SK-N-SH (cell line): ENCODE measurements at places on chromosomes 12 and 14.
A peak's percentile ranks its signal among the peaks of the same experiment; 100 is the strongest.

- no peak for DNase-seq
These were observed 109.9 kb downstream of the TTC8 start for GRCh38 chr14:88934351-88934806.

DNA sequence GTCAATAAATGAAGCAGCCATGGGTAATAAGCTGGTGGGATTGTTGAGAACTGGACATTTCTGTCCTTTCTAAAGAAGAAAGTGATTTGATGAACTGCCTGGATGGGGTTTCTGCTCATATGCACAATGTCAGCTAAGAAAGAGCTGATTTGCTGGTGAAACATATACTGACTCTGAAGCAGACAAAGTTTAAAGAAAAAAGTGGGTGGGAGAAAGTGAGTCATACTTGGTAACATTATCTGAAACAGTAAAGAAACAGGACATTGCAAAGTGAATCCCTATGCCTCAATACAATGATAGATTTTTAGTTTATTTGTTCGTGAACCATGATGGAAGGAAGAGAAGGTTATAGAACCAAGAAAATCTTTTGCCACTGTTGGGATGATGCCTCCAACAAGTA lies 95.6 kb upstream of the DNM1L start:
- no peak for DNase-seq

GRCh38 chr14:72434856-72435255 lies 459.0 kb downstream of the DPF3 start:
- DNase-seq: no peak

DNA sequence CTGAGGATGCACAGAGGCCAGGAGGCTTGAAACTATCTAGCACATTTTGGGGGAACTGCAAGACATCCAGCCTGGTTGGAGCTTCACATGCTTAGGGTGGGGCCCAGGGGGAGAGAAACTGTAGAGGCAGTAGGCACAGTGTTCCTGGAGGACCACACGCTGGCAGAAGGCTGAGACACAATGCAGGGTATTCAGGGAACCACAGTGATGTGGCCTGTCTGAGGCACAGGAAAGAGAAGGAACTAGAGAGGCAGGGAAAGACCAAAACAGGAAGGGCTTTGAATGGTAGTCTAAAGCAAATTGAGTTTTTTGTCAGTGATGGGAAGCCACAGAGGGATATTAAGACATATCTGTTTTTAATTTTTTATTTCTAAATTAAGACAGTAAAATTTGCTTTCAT lies 100.2 kb upstream of the PRICKLE1 start:
- no peak for DNase-seq

DNA sequence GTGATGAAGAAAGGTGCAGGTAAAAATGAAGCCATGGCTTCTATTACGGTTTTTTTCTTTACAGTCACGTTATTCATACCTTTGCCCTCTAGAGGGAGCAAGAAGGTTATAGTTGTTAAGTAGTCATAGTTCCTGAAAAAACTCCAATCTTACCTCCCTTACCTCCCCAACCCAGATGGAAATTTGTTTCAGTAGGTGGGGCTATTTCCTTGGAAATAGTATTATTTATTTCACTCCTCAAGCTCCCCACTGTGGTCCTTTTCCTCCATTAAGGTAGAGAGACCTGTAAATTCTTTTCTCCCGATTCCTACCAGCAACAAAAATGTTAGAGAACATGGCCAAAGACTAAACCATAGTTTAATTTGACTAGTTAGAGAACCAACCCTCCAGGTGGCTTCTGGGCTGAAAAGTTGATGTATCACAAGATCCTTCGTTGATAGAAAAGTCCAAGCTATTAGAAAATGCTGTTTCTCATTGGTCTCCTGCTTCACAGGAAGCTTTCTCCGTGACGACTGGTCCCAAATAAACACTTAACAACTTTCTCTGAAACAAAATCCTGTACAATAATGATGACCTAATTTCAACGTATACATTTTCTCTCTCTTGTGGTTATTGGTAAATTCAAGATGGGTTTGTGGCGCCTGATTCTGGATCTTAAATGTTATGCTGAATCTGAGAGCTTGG lies 43.5 kb downstream of the TMX1 start:
- peak; percentile 68 for DNase-seq

GRCh38 chr12:125222876-125223275 lies 157.6 kb downstream of the AACS start:
- DNase-seq: no peak

DNA sequence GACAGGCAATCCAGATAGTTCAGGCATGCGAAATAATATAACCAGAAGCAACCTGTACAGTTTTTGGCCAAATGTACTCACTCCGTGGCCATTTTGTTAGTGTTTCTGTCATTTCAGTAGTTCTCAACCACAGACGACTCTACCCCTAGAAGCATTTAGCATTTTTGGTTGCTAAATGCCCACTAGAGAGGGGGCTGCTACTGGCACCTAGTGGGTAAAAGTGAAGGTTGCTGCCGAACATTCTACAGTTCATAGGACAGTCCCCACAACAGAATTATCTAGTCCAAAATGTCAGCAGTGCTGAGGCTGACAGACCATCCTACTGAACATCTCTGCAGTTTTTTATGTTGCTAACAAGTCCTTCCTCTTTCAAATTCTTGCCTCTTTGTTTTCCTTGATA lies 107.4 kb downstream of the TSHR start:
- DNase-seq: peak; percentile 11

GRCh38 chr14:91142214-91142668 lies 28.4 kb downstream of the DGLUCY start:
- DNase-seq: no peak

DNA sequence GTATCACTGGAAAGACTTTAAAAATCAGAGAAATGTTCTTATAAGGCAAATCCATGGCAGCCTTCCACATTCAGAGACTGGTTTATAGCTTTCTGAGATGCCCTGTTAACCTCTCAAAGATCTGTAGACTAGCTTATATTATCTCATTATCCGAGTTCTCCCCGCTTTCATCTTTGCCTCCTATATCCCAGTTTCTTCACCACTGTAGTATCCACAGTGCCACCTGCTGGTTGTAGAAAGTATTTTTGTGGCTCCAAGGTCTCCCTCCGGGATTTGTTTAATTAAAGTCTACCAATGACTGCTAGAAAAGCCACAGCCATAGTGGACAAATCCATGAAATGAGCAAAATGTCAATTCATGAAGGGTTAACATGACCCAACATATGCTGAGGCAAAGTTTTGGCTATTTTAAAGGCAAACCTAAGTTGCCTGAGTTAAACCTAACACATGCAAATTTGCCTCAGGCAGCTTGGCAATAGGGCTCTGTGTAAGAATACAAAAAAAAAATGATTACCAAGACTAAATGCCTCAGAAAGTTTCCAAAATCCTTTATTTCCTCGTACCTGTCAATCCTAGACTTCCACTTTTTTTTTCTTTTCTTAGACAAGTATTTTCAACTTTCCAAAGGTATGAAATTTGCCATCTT lies 218.8 kb upstream of the BMP4 start:
- DNase-seq: peak; percentile 54

DNA sequence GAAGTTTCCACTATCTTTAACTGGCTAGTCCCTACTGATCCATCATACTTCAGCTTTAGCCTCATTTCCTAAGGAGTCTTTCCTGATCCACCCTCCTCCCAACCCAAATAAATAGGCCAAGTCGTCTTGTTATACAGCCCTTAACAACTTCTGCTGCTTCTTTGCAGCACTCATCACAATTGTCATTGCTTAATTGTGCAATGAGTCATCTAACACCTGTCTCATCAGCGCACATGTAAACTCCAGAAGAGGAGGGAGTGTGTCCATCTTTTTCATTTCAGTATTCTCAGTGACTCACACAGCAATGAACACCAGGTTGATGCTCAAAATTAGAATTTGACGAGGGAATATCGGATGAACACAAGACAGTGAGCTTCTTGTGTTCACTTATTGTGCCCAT lies 87.3 kb downstream of the SUDS3 start:
- no peak for DNase-seq

GRCh38 chr12:133236144-133236543 lies 467 bp upstream of the ANHX start:
- no peak for DNase-seq

- DNase-seq: no peak
These were observed 94.9 kb downstream of the DUSP16 start for GRCh38 chr12:12467688-12468261.

DNA sequence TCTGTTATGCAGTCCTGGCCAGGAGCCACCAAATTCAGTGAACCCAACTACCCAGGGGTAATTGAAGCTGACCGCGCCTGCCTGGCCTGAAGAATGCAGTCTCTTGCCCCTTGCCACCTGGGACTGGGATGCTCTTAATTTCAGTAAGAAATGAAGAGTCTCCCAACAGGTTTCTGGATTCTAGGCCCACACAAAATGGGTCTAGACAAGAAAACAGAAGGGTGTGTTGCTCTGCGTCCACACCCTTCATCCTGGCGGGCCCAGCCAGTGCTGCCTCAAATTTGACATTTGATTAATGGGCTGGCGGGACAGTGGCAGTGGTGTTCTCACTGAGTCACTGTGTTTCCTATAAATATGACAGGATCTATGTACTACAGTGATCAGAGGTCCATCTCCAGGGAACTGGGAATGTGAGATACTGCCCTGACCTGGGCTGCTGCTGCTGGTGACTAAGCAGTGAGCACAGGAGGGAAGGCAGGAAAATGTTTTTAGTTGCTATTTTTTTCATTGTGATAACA lies 6.5 kb downstream of the TMEM253 start:
- DNase-seq: no peak

DNA sequence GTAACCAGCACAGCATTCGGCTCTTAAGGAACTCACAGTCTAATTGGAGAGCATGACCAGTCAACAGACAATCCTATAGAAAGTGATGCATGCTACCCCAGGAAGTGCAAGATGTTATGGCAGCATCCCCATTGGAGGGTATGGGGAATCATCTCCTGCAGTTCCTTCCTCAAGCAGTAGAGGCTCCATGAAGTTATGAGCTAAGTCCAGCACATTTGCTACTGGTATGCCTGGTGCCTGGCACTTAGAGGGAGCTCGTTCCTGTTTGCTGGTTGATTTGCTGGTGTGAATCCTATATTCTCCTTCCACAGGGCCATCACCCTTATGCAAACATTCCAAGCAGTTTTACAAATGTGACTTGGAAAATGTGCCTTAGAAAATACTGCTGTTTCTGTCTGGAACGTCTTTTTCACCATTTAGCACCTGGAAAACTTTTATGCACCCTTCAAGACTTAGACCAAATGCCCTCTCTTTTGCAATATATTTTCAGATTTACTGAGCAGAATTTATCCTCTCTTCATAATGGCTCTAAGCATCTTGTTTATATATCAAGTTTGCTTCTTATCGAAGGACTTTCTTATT lies 136.1 kb upstream of the WSCD2 start:
- DNase-seq: peak; percentile 46

DNA sequence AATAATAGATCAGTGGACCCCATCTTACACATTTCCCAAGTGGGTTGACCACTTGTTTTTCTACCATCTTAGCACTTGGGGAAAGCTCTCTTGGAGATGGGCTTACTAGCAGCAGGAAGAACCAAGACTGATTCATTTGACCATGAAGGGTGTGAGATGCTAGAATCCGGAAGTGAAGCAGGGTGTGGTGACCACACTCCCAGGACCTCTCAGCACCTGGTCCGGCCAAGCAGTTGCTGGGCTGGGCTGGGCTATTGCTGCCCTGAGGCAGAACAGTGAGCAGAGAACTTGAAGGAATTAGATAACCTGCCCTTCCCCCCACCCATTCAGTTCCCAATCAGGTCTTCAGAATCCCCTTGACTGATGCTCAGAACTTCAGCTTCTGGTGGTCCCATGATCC lies 24.4 kb downstream of the ADCY6 start:
- DNase-seq: no peak

DNA sequence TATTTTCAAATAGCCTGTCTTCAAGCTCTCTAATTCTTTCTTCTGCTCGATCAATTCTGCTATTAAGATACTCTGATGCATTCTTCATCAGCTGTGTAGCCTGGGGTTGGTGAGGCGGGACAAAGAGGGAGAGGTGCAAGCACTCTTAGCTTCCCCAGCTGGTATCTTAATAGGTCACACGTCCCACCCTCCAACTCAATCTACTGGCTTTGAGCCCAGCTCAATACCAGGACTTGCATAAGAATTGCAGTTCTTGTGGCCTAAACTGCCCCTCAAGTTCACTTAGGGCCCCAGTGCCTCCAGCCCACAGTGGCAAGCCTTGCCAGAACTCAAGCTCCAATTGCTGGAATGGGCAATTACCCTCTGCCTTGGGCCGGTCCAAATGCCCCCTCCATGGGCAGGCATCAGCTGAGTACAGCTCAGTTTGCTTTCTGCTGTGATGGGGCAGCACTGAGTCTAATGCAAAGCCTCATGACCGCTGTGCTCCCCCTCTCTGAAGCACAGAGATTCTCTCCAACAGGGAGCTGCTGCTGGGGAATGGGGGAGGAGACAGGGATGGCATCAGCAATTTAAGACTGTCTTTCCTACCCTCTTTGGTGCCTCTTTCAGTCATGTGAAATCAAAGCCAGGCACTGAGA lies 5.6 kb upstream of the SPATA7 start:
- DNase-seq: no peak

DNA sequence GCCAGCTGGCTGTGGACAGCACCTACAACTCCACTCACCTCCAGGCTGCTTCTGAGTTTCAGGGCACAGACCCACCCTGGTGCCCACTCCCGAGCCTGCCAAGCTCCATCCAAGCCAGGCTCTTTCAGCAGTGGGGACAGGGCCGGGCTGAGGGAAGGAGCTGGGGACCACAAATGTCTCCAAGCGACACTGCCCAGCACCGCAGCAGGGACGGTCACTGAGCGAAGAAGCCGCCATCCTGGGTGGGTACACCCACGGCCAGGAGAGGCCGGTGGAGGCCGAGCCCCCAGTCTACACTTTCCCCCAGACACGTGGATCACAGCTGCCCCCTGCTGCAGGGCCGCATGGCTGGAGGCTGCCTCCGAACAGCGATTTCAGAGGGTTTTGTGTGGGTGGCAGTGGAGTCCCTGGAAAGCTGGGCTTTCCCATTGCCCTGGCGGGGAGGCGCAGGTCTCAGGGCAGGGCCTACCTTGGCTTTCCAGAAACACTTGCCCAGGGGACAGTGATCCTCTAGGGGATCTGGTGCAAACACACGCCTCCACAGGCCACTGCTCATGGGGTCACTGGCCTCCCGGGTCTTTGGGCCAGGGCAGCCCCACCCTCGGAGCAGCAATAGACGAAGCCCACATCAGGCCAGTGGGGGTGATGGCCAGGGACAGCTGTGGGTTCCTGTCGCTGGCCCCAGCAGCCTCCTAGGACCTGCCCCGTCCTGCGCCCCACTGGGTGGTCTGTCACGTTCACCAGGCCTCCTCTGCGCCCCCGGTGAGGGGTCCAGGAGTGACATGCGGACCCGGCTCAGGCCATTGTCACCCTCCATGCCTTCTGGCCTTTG lies 1.2 kb upstream of the GPR132 start:
- no peak for DNase-seq

- no peak for DNase-seq
These were observed 174.1 kb downstream of the CRADD start for GRCh38 chr12:93851257-93851671.
